Stimulated activated CD4-positive, alpha-beta T cell treated with anti-CD3 and anti-CD28 coated beads, Interleukin-12 subunit alpha, Interleukin-12 subunit beta, amount 100 ng/mL, for 48 hours (primary cell): ENCODE measurements at places on chromosomes 2 and 18.

DNA sequence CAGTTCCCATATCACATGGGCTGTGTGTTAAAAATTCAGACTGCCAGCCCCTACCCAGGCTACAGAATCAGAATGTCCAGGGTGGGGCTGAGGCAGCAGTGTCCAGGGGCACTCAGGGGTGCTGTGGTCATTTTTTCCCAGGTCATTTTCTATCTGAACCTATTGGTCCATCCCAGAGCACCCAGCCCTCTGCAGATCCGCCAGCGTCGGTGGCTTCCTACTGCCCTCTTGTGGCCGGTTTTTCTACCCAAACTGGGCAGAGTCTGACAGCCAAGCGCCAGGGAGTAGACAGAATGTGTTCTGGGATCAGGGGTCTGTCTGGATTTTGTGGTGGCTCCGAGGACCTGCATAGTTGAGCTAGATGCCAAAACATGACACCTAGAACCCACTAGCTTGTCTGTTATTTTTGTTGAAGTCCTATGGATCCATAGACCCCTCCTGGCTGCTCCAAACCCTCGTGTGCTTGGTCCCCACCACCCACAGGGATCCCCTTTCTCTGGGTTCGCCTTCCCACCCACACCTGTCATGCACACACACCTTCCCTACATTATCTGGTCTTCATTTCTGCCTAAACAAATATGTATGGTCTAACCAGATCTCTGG is 34.1 kb upstream of the RMDN2 start:
- peak; percentile 62 for DNase-seq

GRCh38 chr2:46200861-46201605 is 96.2 kb upstream of the EPAS1 start:
- DNase-seq = no peak

- DNase-seq = no peak
Measured at GRCh38 chr2:144165599-144166250, 354.2 kb downstream of the ZEB2 start.

DNA sequence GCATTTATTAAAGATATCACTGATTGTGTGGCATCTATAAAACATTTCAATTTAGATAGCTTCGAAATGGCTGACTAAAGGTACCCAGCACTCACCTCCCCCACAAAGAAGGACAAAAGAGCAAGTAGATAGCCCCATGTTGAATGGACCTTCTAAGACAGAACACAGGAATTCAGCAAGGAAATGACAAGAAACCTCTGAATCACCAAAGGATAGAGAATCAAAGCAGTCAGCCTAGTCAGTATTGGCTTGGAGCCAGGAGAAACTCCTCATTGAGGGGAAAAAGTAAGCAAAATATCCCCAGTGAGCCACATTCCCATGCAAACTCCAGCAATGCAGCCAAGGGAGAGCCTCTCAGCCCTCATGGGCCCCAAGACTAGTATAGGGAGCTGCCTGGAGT is 113.7 kb downstream of the BARD1 start:
- DNase-seq = no peak

- no peak for DNase-seq
Measured at GRCh38 chr18:75865639-75866038, 438.1 kb upstream of the SMIM21 start.

DNA sequence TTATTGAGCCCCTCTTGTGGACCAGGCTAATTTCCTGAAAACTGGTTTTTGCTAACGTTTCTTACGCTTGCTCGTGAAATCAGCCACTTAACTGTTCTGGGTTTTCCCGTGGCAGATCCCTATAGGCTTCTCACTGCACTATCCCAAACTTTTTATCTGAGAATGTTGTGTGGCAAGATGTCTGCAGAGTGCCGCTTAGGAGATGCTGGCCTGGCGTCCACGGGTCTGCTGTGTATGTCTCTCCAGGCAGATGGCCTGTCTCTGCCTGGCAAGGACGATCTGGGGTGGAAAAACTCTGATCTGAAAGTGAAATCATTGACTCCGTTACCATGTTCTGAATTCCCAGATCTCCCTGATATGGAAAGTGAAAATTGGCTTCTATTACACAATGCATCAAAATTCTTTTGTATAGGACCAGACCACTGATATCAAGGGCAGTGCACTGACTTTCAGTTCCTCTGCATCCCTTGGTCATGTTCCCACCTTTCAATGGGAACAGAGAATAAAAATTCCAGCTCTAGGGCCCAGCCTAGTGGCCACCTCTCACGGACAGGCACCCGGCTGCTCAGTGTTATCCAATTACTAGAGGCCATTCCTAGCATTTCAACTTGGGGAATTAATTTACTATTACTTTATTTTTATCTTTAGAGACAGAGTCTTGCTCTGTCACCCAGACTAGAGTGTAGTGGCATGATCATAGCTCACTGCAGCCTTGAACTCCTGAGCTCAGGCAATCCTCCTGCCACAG is 154.6 kb downstream of the ACOXL start:
- DNase-seq = no peak

DNA sequence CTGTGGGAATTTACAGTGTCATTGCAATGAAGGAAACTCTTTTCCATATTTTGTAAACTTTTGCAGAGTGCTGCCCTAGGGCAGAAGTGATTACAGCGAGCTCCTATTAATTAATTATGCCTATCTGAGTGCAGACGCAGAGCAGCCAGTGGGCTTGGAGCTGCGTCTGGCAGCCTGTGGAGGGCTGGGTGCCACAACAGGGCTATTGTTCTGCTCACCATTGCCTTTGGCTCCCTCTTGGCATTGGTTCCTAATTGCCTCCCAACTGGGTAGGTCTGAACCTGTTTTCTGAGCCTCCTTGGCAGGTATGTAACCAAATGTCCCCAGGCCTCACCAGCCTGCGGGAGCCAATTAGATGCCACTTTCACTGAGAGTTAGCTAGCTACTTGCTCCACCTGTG is 25.6 kb upstream of the ITGB6 start:
- no peak for DNase-seq

GRCh38 chr2:31296641-31297287 is 62.8 kb downstream of the EHD3 start:
- DNase-seq = no peak

DNA sequence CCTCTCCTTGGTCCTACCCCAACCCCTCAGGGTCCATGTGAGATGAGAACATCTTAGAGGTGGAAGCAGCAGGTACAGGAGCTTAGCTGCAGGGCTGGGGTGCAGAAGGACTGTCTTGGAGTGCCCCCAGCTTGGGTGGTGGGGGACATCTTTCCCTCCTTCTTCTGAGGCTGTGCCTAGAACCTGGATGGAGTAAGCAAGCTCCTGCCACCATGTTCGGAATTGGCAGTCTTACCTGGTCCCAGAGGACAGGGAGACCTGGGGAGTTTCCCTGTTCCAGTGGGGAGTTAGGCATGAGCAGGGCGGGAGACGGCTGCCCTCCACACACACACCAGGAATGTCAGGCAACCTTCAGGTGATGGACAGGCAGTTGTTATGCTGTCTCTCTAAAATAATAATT is 131.0 kb upstream of the COPS8 start:
- no peak for DNase-seq

DNA sequence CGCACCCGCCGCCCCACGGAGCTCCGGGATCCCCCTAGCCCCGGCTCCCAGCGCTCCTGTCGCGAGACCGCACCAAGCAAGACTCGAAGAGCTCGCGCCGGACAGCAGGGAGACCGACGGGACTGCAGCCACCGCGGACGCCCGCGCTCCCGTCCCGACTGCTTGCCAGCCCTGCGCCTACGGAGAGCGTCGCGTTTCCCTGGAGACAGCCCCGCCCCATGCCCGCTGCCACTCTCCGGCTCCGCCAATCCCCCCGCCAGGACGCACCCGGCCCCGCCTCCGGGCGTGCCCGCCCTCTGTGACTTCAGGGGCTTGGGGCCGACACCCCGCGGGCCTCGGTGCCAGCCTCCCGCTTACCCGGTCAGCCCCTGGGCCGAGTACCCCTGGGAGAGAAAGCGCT is at the start of gene ANKMY1:
TSS of gene ANKMY1 (minus strand) at position 181 of the 400 bp plus-strand sequence. CDS start 653 bp downstream, outside the sequence.
- peak; percentile 55 for DNase-seq

DNA sequence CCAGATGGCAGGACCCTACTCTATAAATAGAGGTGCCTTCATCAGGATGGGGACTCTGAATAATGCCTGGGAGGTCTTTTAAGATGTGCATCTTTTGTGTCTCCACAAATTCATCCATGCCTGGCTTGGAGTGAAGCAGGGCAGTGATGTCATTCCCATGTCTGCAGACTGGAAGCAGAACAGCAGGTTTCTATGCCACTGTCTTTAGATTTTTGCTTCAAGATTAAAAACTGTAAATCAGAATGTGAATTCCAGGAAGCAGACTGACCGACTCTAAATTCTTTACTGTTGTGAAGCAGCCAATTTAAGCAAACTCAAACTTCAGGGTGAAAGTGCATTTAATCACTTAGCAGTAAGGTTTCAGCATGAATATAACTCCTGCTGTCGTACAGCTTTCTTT is 159.3 kb downstream of the SCG2 start:
- no peak for DNase-seq

DNA sequence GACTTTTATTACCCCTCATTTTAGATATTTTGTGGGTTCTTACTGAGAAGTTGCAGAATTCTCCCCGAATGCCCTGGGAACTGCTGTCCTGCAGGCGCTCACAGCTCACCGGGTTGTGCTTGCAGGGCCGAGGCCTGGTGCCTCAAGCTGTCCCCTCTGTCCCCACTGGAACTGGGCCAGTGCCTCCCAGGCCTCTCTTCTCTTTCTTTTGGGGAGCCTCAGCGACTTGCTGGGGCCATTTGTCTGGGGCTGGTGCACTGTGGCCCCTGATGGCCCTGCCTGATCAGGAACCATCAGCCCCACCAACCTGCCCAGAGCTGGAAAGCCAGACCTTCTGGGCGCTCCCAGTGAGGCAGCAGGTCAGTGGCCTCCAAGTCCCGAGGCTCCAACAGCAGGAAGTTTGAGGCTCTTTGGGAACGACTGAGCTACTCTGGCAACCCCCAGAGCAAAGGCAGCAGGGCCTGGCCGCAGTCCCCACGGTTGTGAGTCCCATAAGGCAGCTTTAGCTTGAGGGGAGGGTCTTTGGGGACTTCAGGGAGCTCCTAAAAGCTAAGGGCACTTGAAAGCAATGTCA is 14.7 kb upstream of the NEU4 start:
- no peak for DNase-seq

DNA sequence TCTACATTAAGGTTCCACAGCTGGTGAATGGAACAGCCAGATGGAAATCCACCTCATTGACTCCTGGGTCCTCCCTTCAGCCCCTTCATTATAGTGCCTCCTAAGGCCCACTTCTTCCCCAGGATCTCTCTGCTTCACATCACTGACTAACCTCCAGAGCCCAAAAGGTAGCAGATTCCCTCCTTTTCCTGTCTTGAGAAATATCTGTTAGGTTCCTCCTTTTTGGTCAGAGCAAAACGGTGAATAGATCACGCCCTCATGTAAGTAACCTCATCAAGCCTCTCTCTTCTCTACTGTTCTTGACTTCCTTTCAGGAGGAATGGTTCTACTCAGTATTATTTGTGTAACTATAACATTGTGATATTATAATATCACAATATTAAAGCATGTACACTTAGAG is 155.0 kb upstream of the SRD5A2 start:
- no peak for DNase-seq

GRCh38 chr2:102442967-102443828 is 20.2 kb downstream of the IL18RAP start:
- peak; percentile 51 for DNase-seq

DNA sequence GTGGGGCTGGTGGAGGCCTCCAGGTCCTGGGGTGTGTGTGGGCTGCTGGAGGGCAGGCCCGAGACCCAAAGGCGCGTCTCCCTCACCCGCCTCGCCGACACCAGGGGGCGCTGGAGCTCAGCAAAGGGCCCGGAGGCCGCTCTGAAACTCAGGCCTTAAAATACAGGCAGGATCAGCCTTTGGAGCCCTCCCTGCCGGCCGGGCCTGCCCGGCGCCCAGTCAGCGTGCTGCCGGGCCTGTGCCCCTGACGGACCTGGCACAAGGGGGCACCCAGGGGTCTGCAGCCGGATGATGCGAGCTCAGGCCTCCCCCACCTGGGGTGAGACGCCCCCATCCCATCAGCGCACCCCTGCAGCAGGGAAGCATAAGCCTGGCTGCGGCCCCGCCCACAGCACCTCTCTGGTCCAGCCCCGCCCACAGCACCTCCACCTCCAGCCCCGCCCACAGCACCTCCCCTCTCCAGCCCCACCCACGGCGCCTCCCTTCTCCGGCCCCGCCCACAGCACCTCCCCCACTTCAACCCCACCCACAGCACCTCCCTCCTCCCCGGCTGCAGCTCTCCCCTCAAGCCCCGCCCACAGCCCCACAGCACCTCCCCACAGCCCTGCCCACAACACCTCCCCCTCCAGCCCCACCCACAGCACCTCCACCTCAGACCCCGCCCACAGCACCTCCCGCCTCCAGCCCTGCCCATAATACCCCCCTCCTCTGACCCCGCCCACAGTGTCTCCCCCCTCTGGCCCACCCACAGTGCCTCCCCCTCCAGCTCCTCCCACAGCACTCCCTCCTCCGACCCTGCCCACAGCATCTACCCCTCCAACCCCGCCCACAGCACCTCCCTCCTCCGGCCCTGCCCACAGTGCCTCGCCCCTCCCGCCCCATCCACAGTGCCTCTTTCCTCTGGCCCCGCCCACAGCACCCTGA is 92.8 kb upstream of the OTOS start:
- peak; percentile 65 for DNase-seq

GRCh38 chr2:159228081-159228581 is 58.4 kb downstream of the WDSUB1 start:
- no peak for DNase-seq

- no peak for DNase-seq
Measured at GRCh38 chr2:3434654-3435053, 55.2 kb downstream of the TRAPPC12 start.

DNA sequence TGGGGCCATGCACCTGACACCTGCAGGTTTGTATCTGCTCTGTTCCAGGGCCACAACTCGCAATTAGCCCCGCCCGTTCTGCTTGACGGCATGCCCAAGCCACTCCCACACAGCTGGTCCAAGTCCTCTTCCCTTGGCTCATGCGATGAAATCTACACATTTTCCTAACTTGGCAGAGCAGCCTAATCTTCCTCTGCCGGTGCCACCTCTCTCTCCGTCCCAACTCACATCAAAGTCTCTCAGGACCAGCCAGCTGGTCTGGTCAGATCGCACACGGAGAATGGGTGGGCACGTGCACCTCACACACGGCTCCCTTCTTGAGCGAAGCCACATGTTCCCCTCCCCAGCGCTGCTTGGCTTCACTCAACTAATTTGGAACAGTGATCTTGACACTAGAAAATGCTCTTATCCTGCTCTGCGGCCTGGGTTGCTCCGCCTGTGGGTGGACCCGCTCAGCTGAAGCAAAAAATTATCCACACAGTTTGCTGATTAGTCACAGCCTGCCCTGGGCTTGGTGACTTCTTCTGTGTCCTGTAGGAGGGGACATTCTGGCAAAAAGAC is 176.7 kb downstream of the NRP2 start:
- no peak for DNase-seq

- DNase-seq = no peak
Measured at GRCh38 chr2:172894689-172895387, 159.2 kb downstream of the RAPGEF4 start.

GRCh38 chr18:63249771-63250170 is 69.8 kb downstream of the BCL2 start:
- DNase-seq = no peak

GRCh38 chr2:24317491-24317920 is 42.8 kb downstream of the ITSN2 start:
- DNase-seq = no peak
